ENCODE measurements at places on chromosomes 12 and 14.

GRCh38 chr14:36162267-36162666 is 14.3 kb downstream of the PTCSC3 start:
- no peak for DNase-seq

DNA sequence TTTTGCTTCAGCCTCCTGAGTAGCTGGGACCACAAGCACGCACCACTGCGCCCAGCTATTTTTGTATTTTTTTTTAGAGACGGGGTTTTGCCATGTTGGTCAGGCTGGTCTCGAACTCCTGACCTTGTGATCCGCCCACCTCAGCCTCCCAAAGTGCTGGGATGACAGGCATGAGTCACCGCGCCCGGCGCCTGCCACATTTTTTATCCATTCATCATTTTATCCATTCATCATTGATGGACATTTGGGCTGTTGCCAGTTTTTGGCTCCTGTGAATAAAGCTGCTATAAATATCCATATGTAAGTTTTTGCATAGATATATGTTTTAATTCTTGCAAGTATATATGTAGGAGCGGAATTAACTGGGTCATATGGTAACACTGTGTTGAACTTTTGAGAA is 79.5 kb downstream of the DAAM1 start:
- DNase-seq, result no peak

DNA sequence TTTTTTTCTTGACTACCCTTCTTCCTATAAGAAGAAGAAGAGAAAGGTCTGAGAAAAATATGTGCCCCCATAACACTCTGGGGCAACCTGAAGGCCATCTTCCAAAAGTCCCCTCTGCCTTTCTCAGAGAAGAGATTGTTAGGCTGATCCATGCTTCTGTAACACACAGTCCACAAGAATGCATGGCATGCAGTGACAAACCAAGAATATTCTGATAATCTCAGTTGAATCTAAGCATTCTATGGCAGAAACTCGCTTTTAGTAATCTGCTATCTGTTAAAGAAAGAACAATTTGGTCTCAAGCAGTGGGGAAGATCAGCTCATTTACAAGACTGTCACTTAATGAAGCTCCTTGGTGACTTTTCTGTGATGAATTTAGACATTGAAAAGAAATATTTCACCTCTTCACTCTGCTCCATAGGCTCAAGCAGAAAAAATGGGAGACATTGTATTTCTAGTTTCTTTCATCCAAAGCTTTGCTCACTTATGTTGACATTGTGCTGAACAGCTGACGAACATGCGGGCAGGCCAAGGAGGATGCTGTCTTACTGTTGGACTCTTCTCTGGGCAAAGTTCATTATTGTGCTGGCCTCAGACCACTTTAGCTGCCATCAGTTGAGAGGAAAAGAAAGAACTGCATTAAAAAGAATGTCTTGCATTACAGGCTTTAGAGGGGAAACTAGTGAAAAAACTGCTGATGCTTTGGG is 957.1 kb downstream of the DIO2 start:
- no peak for DNase-seq

- DNase-seq, result no peak
These were observed 21.2 kb downstream of the DEGS2 start for GRCh38 chr14:100138082-100138787.

DNA sequence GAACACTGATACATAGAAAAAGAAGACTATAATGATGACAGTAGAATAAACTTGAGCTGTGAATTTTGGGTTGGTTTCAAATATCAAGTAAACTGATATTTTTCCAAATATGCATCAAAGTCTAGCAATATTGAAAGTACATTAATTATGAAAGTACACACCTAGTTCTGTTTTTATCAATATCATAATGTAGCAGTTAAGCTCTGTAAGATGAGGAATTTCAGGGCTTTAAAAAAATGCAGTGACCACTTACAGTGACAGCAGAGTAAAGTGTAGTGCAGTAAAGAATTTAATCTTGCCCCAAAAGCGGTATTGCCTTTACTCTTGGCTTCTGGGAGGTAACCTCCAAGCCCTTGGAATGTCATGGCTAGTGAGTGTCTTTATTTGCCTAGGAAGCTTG is 102.9 kb upstream of the ABCD2 start:
- DNase-seq, result no peak
